ENCODE measurements at places on chromosomes 13 and 19. TPM values are rescaled to one million over a fixed set of nuclear protein-coding genes. Genes with fewer than 3 reads are reported as not detected.

Gene TTC9B
- total RNA-seq = not detected

Gene ZNF253
- 5.5 TPM for total RNA-seq

Gene SOX1
- not detected for total RNA-seq

Gene GZMM
- not detected for total RNA-seq

Gene CYP2B6
- not detected for total RNA-seq

Gene MCEMP1
- not detected for total RNA-seq

Gene P2RY11
- 1.0 TPM for total RNA-seq

Gene ATP13A1
- total RNA-seq = 33.2 TPM

Gene CGB5
- not detected for total RNA-seq

Gene SHFL
- total RNA-seq = 22.0 TPM

Gene PSG5
- 0.52 TPM for total RNA-seq

Gene PLPP2
- total RNA-seq = 0.11 TPM

Gene RCBTB2
- total RNA-seq = 14.8 TPM

Gene TMPRSS9
- total RNA-seq = not detected

Gene SIGLECL1
- total RNA-seq = not detected

Gene SGCG
- 0.13 TPM for total RNA-seq

Gene APOC4
- total RNA-seq = not detected

Gene ZNF460
- 69.6 TPM for total RNA-seq

Gene TPTE2
- total RNA-seq = not detected

Gene ZNF540
- total RNA-seq = 1.2 TPM

Gene IGSF23
- 0.26 TPM for total RNA-seq

Gene SLC27A5
- 3.5 TPM for total RNA-seq

Gene GGN
- total RNA-seq = 0.39 TPM

Gene PRRG2
- total RNA-seq = 0.26 TPM

Gene ZNF763
- total RNA-seq = 3.0 TPM

Gene AZU1
- total RNA-seq = not detected

Gene WDR88
- total RNA-seq = not detected

Gene KIR3DL2
- total RNA-seq = not detected

Gene SBK2
- not detected for total RNA-seq

Gene BICRA
- total RNA-seq = 4.4 TPM

Gene SMIM24
- not detected for total RNA-seq

Gene CYSLTR2
- total RNA-seq = not detected

Gene HCST
- total RNA-seq = 1.4 TPM

Gene KCNN4
- total RNA-seq = 3.9 TPM

Gene NCAN
- total RNA-seq = not detected

Gene HRC
- not detected for total RNA-seq

Gene MBD3L2
- total RNA-seq = not detected

Gene LSR
- 0.11 TPM for total RNA-seq

Gene LILRA1
- total RNA-seq = not detected

Gene ZNF578
- total RNA-seq = 9.8 TPM

Gene CPB2
- total RNA-seq = not detected

Gene R3HDM4
- total RNA-seq = 28.9 TPM
